CD4-positive, alpha-beta T cell treated with Interleukin-2 at 100 ng/mL for 4 hours (primary cell): ENCODE measurements at places on chromosomes 1 and 21.

GRCh38 chr1:190484045-190484444, 6.4 kb upstream of the BRINP3 start:
- no peak for DNase-seq

- DNase-seq = no peak
Measured at GRCh38 chr1:217911908-217912307, 280.8 kb downstream of the SPATA17 start.

GRCh38 chr1:170376801-170377385, 155.1 kb upstream of the GORAB start:
- DNase-seq = no peak

- DNase-seq = no peak
Measured at GRCh38 chr1:12594966-12595756, 22.8 kb downstream of the DHRS3 start.

GRCh38 chr1:206521127-206521526, 13.8 kb downstream of the RASSF5 start:
- no peak for DNase-seq

DNA sequence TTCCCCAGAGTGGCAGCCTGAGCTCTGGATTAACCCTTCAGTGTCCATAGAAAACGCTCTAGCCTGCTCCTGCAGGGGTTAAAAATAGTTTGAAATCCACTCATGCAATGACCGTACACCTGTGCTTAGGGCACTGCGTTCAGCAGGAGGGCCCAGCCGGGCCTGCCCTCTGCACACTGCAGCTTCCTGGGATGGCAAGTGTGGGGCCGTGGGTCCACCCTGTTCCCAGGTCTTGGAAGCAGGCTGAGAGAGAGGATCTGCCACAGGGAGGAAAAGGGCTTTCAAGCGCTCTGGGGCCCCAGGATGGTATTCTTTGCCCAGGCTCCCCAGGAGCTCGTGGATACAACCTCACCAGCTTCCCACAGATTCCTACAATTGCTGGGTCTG, 1.5 kb upstream of the S100B start:
- DNase-seq = no peak

GRCh38 chr1:205354259-205355074, 2.3 kb downstream of the KLHDC8A start:
- DNase-seq = peak; percentile 71

DNA sequence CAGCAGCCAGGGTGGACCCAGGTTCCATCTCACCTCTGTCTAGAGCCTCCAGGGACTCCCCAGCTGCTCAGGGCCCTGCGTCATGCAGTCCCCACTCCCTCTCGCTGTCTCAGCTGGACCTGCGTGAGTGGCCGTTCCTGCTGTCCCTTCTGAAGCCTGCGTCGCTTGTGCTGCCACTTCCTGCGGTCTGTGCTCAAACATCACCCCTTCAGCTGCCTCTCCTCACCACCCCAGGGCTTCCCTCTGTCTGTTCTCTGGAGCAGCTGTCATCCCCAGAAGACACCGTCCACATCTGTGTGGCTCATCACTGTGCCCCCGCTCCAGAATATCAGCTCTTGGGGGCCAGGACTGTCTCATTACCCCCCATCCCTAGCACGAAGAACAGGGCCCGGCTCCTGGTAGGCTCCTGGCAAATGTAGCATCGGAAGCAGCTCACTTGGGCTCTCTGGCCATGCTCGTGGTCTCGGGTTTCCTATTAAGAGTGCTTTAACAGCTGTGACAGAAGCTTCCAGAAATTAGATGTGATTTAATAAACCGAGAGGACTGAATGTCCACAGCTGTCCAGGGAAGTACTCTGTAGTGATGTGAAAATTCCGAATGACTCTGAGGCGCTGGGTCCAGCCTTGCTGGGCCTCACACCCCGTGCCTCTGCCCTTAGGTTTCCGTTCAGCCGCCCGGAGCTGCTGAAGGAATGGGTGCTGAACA, 3.3 kb downstream of the THAP3 start:
- no peak for DNase-seq

DNA sequence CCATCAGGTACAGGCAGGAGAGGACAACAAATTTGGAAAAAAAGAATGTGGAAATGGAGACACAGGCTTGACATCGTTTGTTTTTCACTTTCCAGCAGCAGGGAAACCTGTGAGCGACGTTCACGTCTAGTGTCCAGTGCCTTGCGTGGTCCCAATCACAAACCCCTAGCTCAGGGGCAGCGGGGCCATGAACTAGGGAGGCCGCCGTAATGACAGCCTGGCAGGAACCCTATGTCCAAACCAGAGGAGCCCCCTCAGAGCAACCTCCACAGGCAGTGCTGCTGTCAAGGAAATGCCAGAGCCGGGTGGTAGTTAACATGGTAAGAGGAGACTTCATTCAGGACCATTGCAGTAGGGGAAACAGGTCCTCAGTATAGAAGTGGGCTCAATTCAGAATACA, 37.8 kb upstream of the PSEN2 start:
- no peak for DNase-seq

DNA sequence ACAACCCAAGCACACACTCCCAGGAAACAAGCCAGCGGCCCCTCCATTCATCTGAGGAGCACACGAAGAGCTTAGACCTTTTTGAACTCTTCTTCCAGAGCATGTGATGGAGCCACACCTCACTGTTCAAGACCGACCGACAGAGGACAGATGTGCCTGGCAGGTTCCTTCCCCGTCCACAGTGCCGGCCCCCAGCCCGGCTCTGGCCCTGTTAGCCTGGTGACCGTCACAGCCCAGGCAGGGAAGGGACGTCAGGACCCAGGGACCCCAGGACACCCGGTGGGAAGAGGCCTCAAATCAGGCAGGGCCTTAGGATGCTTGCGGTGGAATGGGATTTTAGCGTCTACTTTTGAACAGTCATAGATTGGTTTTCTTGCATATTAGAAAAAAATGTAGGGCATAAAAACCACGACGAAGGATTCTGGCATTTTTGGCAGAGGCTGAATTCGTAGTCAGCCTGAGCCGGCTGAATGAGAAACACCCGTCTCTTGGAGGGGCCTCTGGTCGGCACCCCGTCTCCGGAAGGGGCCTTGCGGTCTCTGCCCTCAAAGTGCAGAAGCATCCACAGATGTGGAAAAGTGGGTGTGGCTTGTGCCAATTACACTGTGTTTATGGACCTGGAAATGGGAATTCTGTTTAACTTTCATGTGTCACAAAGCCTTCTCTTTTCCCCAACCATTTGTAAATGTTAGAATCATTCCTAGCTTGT, 79.3 kb downstream of the SIK1 start:
- no peak for DNase-seq

GRCh38 chr1:22883406-22883805, 89.3 kb downstream of the LACTBL1 start:
- no peak for DNase-seq

DNA sequence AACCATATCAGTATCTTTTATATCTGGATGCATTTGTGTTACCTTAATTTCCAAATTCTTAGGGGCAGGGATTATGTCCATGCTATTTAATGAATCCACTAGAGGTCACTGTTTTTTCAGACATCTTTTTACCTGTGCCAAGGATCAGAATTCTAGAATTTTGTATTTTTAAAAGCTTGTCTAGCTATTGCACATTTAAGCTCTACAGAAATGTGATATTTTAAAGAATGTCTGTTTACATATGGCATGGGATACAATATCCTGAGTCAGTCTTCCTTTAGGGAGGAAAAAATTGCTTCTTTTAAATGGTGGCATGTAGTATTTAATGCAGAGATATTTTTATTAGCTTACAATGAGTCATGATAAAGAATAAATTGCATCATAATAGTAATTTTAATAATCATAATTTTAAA, 11.3 kb downstream of the RPAP2 start:
- peak; percentile 56 for DNase-seq

DNA sequence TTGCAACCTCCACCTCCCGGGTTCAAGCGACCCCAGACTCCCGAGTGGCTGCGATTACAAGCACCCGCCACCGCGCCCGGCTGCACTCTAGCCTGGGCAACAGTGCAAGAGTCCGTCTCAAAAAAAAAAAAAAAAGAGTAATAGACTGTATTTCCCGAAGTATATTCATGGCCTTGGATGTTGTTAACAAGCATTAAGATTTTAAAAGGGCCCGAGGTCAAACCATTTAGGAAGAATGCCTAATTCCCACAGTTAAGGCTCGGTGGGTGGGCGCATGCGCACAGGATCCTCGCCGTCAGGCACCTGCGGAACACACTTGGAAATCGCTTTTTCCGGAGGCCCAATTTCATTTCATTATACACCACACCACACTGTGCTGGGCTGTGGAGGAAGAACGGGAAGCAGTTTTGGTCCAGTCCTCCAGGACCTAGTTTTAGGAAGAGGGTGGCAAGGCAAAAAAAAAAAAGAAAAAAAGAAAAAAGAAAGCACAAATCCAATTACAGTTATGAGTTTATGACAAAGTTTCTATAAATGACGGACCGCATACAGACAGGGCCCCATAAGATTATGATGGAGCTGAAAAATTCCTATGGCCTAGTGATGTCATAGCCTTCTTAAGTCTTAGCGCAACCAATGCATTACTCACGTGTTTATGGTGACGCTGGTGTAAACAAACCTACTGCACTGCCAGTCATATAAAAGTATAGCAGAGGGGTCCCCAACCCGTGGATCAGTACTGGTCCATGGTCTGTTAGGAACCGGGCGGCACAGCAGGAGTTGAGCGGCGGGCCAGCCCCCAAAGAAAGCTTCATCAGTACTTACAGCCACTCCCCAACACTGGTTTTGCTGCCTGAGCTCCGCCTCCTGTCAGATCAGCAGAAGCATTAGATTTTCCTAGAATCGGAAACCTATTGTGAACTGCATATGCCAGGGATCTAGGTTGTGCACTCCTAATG, 38.2 kb downstream of the H3-3A start:
- peak; percentile 31 for DNase-seq

- no peak for DNase-seq
Measured at GRCh38 chr1:46188295-46189030, 9.8 kb downstream of the POMGNT1 start.

GRCh38 chr1:118985640-118986554, 2.2 kb downstream of the TBX15 start:
- no peak for DNase-seq

- no peak for DNase-seq
Measured at GRCh38 chr1:55444667-55445066, 229.5 kb upstream of the USP24 start.

GRCh38 chr1:105636052-105636451, 1420.4 kb upstream of the PRMT6 start:
- no peak for DNase-seq

- DNase-seq = no peak
Measured at GRCh38 chr1:47030170-47030805, 6.8 kb downstream of the CYP4X1 start.

DNA sequence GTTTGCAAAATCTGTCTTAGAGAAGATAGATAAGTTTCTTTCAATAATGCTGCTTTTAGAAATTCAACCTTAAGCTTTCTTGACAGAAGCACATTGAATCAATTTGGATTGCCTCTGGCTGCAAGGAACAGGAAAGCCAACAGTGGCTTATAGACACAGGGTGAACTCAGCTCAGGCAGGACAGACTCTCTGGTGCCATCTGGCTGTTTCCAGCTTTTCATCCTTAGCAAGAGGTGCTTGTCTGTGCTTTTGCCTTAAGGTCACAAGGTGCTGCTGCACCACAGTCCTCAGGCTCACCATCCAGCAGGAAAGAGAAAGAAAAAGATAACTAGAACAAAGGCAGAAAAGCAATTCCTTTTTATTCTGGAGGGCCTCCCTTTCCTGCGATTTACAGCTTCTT, 93.7 kb upstream of the ETS2 start:
- DNase-seq = no peak
